Immature natural killer cell (primary cell): ENCODE measurements at places on chromosomes 5 and 9.

DNA sequence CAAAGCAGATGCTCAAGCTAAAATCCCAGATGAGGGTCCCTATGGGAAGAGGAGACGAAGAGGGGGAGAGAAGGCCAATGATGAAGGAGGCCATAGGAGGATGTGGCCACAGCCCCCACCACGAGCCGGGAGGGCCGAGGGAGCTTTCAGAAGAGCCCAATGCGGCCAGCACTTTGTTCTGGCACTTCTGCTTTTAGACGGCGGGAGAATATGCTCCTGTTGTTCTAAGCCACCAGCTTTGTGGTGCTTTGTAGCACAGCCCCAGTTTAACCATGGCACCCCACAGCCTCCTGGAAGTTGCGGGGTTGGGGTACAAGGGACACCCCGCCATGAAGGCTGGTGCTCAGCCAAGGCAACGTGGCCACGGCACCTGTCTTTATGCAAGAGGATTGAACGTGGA is 33.4 kb downstream of the LPCAT1 start:
- DNase-seq, result no peak

GRCh38 chr5:167555565-167556166 is 735.8 kb upstream of the WWC1 start:
- DNase-seq, result no peak

- DNase-seq, result no peak
Measured at GRCh38 chr9:14311171-14311949, 2.6 kb downstream of the NFIB start.

- no peak for DNase-seq
Measured at GRCh38 chr5:78750281-78750680, 101.7 kb upstream of the LHFPL2 start.

DNA sequence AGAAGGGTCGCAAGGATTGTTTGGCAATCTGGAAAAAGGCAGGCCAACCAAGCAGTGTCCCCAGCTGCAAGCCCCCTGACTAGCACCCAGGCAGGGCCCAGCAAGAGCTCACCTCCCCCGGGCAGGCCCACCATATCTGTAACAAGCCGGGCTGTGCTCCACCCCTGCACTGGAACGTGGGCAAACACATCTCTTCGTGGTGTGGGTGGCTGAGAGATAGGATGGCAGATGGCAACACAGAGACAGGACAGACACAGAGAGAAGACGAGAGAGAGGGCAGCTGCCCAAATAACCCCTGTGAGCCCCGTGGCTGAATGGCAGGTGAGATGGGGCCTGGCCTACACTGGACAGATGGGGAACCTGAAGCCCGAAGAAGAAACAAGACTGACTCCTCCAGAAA is 9.4 kb downstream of the BBLN start:
- no peak for DNase-seq

GRCh38 chr5:64771736-64772135 is 3.0 kb downstream of the CWC27 start:
- no peak for DNase-seq

GRCh38 chr9:113293285-113293878 is 9.8 kb downstream of the RNF183 start:
- DNase-seq, result no peak

GRCh38 chr9:86902991-86903733 is 44.1 kb downstream of the GAS1 start:
- no peak for DNase-seq

- DNase-seq, result no peak
Measured at GRCh38 chr5:156400231-156400986, 73.4 kb downstream of the SGCD start.

- no peak for DNase-seq
Measured at GRCh38 chr5:146027751-146028150, 77.6 kb downstream of the PLAC8L1 start.

DNA sequence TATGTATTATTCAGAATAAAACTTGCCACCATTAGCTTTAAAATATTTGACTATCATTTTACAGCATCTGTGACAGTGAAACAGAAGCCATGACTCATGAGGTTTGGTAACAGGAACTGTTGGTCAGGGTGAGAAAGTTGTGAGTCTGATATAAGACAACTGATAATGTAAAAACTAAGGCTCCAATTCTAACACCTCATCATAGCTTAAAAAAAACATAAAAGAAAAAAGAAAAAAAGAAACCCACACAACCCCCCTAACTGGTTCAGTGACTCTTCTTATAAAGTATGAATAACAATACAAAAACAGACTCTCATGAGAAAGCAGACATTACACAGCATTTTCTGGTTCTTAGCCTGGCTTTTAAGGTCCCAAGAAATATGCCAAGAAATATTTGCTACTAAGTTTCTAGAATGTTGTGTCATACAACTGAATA is 85.8 kb downstream of the MRPS27 start:
- peak; percentile 84 for DNase-seq

- DNase-seq, result no peak
Measured at GRCh38 chr5:128199611-128200010, 116.0 kb downstream of the SLC12A2 start.
